ENCODE measurements at places on chromosomes 6 and 20.

DNA sequence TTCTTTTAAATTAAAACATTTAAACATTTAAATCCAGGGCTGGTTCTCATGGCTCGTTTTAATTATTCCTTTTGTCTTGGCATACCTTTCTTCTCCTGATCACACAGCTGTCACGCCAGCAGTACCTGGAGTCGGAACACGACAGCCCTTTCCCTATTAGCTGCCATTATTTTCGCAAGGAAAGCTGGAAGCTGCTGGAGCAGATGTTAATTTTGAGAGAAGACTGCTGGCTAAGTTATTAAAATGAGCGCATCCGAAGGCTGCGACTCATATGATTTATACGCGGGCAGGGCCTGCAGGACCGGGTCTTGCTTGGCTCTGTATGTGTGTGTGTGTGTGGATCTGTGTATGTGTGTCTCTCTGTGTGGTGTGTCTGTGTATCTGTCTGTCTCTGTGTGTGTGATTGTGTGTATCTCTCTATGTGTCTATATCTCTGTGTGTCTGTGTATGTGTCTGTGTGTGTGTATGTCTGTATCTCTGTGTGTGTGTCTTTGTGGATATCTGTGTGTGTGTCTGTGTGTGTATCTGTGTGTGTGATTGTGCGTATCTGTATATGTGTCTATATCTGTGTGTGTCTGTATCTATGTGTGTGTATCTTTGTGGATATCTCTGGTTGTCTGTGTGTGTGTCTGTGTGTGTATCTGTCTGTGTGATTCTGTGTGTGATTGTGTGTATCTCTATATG is 191.5 kb downstream of the CDH4 start:
- DNase-seq, result no peak

DNA sequence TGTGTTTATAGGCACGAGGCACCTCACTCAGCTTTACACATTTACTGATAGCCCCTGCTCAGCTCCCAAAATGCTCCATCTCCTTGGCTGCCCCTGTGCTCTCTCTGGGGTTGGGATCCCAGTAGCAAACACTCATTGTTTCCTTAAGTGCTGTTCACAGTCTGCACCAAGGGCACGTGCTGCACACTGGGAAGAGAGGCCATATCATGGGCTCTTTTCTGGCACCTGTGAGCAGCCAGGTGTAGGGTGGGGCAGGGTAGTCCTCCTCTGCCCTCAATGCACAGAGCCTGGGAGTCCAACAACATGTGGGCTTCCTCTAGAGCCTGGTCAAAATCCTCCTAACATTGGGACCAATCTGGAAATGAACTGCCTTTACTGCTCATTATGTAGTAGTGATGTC is 67.9 kb downstream of the BANF2 start:
- no peak for DNase-seq

DNA sequence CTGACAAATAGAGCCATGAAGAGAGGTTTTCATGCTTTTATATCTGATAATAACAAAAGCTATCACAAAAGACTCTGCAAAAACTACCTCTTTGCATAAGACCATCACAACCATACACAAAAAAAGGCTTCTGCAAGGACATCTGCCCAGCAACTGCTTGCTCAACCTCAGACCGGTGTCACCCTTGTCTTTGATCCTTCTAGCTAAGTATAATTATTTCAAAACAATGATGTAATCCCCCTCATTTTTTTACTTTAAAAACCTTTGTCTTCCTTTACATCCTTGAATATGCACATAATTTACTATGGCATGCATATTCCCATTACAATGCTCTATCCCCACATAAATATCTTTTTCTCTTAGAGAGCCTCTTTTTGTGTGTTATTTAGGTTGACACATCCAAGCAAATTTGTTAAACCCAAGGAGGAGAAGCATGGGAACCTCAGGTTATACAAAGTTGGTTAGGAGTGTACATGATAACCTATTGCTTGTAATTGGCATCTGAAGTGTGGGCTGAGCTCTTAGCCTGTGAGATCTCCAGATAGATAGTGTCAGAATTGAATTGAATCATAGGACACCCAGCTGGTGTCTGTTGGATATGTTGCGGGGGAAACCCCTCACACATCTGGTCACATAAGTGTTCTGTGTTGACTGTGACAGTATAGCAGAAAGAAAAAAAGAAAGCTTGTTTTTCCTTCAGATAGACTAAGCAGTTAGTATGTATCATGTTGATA is 20.7 kb upstream of the CGA start:
- no peak for DNase-seq

GRCh38 chr6:5125152-5126006 is 40.2 kb downstream of the PPP1R3G start:
- no peak for DNase-seq

- DNase-seq, result no peak
Observed at GRCh38 chr6:48714699-48715098, 603.7 kb upstream of the PTCHD4 start.

- no peak for DNase-seq
Observed at GRCh38 chr20:62159839-62160238, 16.3 kb downstream of the SS18L1 start.

DNA sequence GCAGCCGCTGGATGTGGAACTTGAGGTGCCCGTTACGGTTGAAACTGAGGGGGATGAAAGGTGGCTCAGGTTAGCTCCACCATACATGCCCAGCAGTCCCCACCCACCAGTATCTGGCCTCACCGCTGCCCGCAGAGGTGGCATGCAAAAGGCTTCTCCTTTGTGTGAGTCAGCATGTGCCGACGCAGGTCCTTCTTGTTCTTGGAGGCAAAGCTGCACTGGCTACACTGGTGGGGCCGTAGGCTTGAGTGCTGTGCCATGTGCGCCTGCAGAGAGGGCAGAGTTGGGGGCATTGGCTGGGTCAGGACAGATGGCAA is 15.8 kb downstream of the PCIF1 start:
- no peak for DNase-seq

DNA sequence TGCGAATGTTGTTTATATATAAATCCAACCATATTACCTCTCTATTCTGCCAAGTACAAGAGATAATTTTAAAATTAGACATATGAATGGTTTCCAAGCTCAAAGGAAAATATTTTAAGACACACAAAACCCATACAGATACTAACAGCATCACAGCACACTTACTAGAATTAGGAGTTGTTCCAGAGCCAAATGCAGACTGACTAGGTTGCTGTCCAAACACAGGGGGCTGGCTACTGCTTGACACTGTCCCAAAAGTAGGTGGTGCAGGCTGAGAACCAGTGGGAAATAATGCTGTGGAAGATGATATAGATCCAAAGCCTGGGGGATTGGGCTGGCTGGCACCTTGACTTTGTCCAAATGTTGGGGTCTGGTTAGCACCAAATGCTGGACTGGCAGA is 24.3 kb downstream of the FAM8A1 start:
- DNase-seq, result no peak

GRCh38 chr20:22582964-22583772 is 1.2 kb downstream of the FOXA2 start:
- no peak for DNase-seq

GRCh38 chr6:106059331-106059730 is 26.8 kb upstream of the PRDM1 start:
- DNase-seq, result no peak

- DNase-seq, result no peak
Observed at GRCh38 chr6:111804627-111805235, 68.5 kb downstream of the FYN start.

- no peak for DNase-seq
Observed at GRCh38 chr6:53041356-53041755, 23.8 kb upstream of the FBXO9 start.

DNA sequence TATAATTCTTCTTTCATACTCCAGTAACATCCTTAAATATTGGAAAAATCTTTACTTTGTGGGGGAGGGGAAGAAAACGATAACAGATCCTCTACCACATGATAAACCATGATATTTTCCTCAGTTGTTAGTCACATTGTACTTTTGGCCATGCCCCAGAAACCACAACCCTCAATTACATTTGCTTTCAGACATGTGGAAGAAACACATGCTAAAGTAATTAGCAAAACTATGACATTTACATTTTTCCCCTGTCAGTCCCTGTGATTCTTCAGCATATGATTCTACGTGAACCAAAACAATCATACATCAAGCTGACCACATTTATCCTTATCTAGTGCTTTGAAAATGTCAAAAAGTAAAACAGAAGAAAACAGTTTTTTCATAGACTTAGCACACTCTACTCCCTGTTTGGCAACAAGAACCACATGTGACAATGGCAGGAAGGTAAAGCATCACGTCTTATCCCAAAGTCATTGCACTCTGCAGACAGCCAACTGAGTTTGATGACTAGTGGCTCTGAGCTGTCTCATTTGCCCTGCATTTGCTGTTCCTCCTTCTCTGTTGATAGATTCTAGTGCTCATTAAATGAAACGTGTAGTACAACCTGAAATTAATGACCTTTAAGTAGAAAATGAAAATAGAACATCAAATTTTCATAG is 505.8 kb upstream of the MARCKS start:
- no peak for DNase-seq

DNA sequence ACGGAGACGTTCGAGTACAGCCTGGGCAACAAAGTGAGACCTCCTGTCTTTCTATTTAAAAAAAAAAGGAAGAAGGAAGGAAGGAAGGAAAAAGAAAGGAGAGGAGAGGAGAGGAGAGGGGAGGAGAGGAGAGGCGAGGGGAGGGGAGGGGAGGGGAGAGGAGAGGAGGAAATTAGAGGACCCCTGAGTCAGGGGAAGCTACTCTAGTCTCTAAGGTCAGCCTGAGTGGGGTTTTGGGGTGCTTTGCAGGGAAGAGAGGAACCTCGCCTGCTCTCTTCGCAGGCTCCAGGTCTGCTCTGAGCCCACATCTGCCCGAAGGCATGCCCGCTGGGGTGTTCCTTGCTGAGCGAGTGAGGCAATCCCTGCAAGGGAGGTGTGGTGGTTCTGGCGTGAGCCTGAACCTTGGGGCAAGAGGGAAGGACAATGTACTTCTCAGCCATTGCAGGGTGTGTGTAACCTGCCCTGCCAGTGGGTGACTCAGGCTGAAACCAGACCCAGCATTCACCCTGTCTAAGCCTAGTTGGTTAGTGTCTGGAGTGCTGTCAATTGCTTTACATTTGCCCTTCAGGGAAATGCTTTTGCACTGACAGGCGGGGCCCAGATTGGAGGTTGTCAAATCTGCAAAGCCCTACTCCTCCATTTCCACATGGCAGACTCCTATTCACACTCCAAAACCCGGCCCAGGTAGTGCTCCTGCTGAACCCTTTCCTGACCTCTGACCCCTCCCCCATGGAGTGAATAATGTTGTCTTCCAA is 15.3 kb upstream of the MMP9 start:
- no peak for DNase-seq

DNA sequence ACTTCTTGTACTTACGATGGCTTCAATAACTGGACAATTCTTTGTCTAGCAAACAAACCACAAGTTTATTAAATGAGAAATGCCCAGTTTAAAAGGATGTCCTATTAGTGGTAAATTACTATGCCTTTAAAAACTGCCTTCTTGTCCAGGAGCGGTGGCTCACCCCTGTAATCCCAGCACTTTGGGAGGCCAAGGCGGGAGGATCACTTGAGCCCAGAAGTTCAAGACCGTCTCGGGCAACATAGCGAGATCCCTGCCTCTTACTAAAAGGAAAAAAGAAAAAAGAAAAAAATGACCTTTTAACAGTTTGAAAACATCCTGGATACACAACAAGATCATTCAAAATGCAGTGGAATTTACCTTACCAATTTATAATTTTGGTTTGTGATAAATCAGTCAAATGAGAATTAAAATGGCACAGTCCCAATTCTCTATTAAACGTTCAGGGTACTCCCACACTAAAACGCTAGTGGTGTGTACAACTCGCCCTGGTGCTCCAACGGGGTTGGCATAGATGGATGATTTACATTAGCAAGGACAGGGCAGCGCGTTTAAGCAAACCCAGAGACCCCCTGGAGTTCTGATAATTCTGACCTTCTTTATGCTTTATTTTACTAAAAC is 2.3 kb downstream of the ZBTB2 start:
- DNase-seq, result no peak

Data from amniotic stem cell (primary cell).